ENCODE measurements at places on chromosomes 2 and 18. TPM values are rescaled to one million over a fixed set of nuclear protein-coding genes. Genes with fewer than 3 reads are reported as not detected.

Gene GRB14
- not detected for total RNA-seq

Gene ABCG8
- total RNA-seq: not detected

Gene ACP1
- 98.3 TPM for total RNA-seq

Gene CELF4
- total RNA-seq: not detected

Gene C2orf15
- total RNA-seq: 0.18 TPM

Gene ALKAL2
- not detected for total RNA-seq

Gene GALNT5
- not detected for total RNA-seq

Gene RESP18
- not detected for total RNA-seq

Gene POTEE
- 0.73 TPM for total RNA-seq

Gene UGGT1
- 61.0 TPM for total RNA-seq

Gene APOB
- not detected for total RNA-seq

Gene TNFRSF11A
- total RNA-seq: 26.0 TPM

Gene BOLL
- total RNA-seq: not detected

Gene PTPRM
- total RNA-seq: 9.3 TPM

Gene RBFA
- 13.9 TPM for total RNA-seq

Gene CHRNG
- not detected for total RNA-seq

Gene ASPRV1
- 0.98 TPM for total RNA-seq

Gene KIAA2012
- total RNA-seq: not detected

Gene UGP2
- 180 TPM for total RNA-seq

Gene B3GNT7
- total RNA-seq: 0.15 TPM

Gene ANKRD23
- total RNA-seq: 16.9 TPM

Gene FAM237A
- not detected for total RNA-seq

Gene ATOH8
- 0.55 TPM for total RNA-seq

Gene CCDC102B
- total RNA-seq: 1.2 TPM

Gene SUCLG1
- 66.1 TPM for total RNA-seq

Gene TUBA3E
- total RNA-seq: not detected

Gene AOX1
- total RNA-seq: 0.05 TPM

Gene RTTN
- total RNA-seq: 23.0 TPM

Gene PIGN
- total RNA-seq: 29.7 TPM

Gene MAB21L4
- not detected for total RNA-seq

Gene TRIM43
- total RNA-seq: 0.43 TPM

Gene DLX1
- not detected for total RNA-seq
